T-helper 2 cell treated with Interferon-gamma antibody and Interleukin-4, amounts not matched to agents 100 ng/mL and 5 ng/mL, for 36 hours (primary cell): ENCODE measurements at places on chromosomes 2 and 18. TPM values are rescaled to one million over a fixed set of nuclear protein-coding genes. Genes with fewer than 3 reads are reported as not detected.

The RGPD4 gene
- not detected in 2 replicates for total RNA-seq

The IL36B gene
- not detected in 2 replicates for total RNA-seq

The TRIM54 gene
- 0.16 TPM in 1 of 2 replicates, not detected in the other for total RNA-seq

The OR6B2 gene
- total RNA-seq, result not detected in 2 replicates

The GALNT13 gene
- 0.14 and 0.18 TPM in 2 replicates for total RNA-seq

The COLEC11 gene
- 0.27 TPM in 1 of 2 replicates, not detected in the other for total RNA-seq

The CLK1 gene
- total RNA-seq, result 118 and 130 TPM in 2 replicates
